ENCODE measurements at places on chromosomes 2 and 18. TPM values are rescaled to one million over a fixed set of nuclear protein-coding genes. Genes with fewer than 3 reads are reported as not detected.

DNA sequence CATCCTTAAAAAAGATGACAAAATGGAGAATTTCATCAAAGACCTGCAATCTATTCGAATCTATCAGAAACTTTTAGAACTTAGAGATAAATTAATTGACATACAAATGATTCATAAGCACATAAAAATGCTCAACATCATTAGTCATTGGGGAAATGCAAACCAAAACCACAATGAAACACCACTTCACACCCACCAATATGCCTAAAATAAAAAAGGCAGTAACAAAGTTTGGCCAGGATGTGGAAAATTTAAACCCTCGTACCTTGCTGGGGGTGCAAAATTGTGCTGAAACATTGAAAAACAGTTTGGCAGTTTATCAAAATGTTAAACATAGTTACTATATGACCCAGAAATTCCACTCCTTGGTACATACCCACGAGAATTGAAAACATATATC lies 11.5 kb upstream of the EIF2AK3 start:
- DNase-seq, result no peak

DNA sequence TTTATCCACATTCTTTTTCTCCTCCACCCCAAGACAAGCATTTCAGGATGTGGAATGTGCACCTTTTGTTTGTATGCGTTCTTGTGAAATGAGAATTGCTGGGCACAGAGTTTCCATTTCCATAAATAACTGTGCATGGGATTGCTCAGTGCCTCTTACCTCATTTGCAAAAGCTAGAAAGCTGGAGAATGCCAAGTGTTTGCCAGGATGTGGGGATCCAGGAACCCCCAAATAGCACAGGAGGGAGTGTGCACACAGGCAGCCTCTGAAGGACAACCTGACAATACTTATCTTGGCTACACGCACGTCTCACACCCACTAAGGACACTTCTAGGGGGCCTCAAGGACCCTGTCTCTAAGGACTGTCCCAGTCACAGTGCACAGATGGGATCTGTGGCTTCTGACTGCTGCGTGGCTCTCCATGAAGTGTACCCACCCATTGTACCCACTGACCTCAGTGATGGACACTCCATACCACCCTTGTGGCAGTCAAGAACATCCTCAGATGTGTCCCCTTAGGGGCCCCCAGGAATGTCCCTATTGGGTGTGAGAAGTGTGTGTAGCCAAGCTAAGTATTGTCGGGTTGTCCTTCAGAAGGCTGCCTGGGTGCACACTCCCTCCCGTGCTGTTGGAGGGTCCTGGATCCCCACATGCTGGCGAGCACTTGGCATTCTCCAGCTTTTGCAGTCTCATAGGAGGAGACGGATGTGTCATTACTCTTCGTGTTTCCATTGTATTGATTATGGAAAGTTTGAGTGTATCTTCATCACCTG lies 38.4 kb downstream of the CAPN13 start:
- DNase-seq, result no peak

DNA sequence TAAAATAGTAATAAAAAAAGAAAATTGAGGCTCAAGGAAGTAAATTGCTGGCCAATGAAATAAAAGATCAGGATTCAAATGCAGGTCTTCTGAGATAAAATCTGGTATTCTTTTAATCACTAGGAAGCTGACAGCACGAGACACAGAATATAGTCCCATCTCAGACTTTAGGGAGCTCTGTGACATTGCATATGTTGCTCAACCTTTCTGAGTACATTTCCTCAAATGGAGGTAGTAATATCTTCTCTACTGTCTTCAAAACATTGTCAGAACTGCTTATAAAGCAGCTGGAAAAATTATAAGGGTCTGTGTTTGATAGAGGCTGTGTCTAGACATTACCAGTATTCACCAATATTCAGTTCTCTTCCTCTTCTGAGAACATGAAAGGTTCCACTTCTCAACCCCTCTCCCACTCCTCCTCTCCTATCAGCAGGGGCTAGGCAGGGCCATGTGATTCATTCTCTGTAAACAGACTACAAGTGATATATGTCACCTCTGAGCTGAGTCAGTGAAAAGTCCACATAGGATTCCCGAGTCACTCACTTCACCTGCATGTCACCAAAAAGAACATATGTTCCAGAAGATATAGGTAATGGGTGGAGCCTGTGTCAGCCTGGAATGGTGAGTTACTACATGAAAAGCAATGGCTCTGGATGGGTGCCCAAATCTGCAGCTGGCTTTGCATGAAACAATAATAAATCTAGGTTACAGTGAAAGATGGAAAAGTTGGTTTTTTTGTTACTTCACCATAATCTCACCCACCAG lies 7.1 kb downstream of the KCNE4 start:
- no peak for DNase-seq

DNA sequence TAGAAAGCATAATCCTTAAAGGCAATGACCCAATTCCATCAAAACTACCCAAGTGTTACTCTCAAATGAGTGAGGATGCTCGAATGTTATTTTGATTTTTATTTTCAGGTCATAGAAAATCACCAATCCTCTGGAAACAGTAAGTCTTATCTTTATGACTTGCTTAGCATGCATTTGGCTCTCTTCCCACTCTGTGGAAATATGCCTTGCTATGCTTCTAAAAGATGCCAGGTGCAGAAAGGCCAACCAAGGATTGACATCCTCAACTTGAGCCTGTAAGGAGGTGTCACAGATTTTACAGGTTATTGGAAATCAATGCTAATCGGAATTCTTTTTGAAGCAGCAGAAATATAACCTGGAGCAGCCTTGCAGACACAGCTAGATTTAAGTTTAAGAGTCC lies 543.9 kb upstream of the LINC00305 start:
- DNase-seq, result no peak

DNA sequence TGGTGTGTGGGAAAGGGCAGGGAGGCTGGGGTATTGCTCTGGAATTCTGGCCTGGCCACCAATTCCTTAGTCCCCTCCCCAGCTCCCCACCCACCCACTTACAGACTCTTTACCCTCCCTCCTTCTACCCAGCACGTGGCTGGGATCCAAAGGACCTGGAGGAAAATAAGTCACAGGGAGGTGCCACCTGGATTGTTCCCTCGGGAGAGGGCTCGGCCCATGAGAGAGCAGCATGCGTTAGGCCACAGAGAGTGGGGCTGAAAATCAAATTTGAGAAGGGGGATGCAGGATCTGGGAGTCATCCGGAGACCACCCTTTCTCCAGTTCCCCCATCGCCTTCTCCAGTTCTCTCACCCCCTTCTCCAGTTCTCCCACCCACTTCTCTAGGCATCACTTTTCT lies 3.0 kb downstream of the ASPRV1 start:
- no peak for DNase-seq

GRCh38 chr2:205323929-205324328 lies 358.4 kb upstream of the NRP2 start:
- no peak for DNase-seq

DNA sequence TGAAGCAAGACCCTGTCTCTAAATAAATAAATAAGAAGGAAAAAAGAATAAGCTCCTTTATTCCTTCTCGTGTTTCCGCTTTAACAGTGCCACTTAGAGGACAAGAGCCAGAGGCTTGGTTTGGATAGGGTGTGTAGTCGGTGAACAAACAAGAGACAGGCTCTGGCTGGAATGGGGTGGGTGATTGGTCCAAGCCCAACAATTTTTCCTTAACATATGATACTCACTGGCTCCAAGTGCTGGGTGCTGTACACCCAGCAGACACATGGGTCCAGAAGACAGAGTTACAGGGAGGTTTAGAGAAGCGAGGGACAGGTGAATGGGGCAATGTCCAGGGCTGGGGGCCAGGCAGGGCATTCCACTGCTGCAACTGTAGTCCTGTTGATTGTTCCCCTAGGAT lies 77.8 kb downstream of the NCAPH start:
- DNase-seq, result no peak

DNA sequence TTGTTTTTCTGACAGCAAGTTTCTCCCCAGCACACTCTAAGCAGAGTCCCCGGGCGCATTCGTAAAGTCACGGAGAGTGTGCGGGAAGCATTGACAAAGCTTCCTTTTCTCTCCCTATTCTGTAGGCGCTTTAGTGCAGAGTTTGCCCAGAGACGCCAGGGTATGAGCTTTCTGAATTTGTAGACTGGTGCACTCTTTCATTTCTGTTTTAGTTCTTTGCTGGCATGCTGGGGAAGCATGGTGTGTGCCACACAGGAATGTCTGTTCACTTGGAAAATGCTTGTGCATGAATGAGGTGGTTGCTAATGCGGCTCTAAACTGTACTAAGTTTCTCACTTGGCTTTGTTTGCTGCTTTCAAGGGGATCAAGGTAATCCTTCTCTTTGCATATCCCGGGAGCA lies 102.6 kb downstream of the RTN4 start:
- no peak for DNase-seq

DNA sequence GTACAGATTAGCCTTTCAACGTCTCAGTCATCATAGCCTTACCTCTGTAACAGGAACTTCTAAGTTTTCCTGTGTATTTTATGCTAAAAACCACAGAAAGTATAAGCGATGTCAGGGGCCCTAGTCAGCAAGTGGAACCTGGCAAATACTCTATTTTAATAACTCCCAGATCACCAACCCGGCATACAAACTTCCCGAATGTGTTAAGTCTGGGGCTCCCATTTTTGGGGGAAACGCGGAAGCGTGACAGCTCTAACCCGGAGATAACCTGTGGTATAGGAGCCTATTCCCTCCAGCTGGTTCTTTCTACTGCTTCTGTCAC lies 574 bp downstream of the NIFK start:
- no peak for DNase-seq

DNA sequence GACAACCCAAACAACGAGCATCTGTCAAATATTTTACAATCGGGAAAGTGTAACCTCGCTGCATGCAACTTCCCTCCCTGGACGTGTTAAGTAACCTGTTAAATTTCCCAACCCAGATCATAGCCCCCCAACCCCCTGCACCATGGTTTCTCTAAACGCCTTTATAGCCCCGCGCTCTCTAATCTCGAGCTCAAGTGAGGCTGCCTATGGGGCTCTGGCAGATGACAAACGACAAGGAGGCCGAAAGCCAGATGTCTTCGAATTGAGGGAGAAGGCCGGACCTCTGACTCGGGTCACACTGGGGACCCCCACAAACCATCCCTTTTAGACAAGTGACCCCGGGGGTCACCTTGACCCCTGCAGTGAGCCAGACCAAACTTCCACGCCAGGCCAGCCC lies 526 bp downstream of the COX7A2L start:
- DNase-seq, result no peak

- no peak for DNase-seq
These were observed 435.4 kb downstream of the EIPR1 start for GRCh38 chr2:2942225-2942624.

- no peak for DNase-seq
These were observed 92.1 kb downstream of the AOX1 start for GRCh38 chr2:200677721-200678532.

- DNase-seq, result no peak
These were observed 1377.0 kb downstream of the SUCLG1 start for GRCh38 chr2:83081826-83082690.

GRCh38 chr18:51164761-51165281 lies 32.7 kb downstream of the MEX3C start:
- no peak for DNase-seq

GRCh38 chr2:153474407-153474806 lies 4.2 kb downstream of the RPRM start:
- DNase-seq, result no peak

Gene CNTNAP5
- total RNA-seq, result not detected

Gene CXCR1
- total RNA-seq, result not detected

Gene PDE1A
- 0.12 TPM for total RNA-seq

Gene SLC40A1
- total RNA-seq, result 1.5 TPM

Gene SLC4A3
- total RNA-seq, result 23.0 TPM

Gene ZBTB7C
- 0.37 TPM for total RNA-seq
